Activated CD4-positive, CD25-positive, alpha-beta regulatory T cell (primary cell): ENCODE measurements at places on chromosomes 7 and 10.
A peak's percentile ranks its signal among the peaks of the same experiment; 100 is the strongest.

- no peak for DNase-seq
Observed at GRCh38 chr10:108393089-108393488, 1228.6 kb upstream of the SORCS1 start.

GRCh38 chr10:11266426-11266825 is 248.8 kb downstream of the CELF2 start:
- no peak for DNase-seq

DNA sequence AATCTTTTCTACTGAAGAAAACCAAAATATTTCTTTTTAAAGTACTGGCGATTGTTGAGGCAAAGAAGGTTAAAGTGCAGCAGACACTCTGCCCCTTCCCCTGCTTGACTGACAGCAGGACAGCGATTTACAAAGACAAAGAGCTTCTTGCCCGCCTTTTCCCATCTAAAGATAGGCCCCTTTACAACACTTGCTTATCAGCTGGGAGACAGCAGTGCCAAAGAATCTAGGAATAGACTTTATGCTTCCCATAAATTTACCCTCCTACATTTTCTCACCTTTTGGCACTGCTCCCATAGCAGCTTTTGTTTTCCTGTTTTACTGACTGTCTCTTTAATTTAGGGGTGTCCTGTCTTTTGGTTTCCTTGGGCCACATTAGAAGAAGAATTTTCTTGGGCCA is 824.1 kb downstream of the CCSER2 start:
- no peak for DNase-seq

GRCh38 chr10:102545997-102546396 is 42.2 kb downstream of the SUFU start:
- no peak for DNase-seq

GRCh38 chr7:143345428-143345900 is 17.0 kb downstream of the FAM131B start:
- peak; percentile 10 for DNase-seq

- DNase-seq = no peak
Observed at GRCh38 chr7:100040575-100040974, 9.0 kb upstream of the ZSCAN21 start.

DNA sequence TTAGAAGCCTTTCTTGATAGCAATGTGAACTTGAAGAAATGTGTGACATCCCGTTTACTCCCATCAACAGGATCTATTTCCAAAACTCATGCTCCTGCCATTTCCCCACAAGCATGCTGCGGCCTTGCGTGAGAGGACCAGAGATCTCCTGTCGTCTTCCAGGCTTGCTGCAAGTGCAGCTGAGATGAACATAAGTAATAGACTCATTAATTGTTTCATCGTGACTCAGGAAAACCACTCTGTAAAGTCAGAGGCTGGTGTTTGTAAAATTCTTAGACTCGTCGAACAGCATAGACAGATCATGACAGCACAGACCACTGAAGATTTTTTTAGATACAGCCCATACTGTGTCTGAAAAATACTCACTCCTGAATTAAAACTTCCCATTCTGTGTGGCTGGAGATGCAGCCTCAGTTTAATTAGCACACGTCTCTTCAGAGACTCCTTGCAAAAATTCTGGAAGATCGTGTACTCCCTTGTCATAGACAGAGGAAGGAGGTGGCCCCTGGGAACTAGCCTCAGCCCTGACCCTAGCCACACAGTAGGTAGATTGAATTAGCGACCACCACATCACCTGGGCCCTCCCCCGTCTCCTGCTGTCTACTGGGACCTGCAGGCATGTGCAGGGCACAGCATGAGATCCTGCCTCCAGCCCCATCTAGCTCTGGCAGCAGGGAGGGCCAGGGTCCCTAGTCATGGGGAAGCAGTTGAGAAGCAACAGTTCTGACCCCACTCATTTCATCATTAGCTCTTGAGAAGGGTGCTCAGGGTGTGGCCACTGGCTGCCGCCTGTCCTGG is 226.0 kb downstream of the CELF2 start:
- no peak for DNase-seq

GRCh38 chr7:31860925-31861324 is 173.9 kb downstream of the PPP1R17 start:
- no peak for DNase-seq

GRCh38 chr10:35092851-35093250 is 2.7 kb upstream of the CUL2 start:
- no peak for DNase-seq
